ENCODE measurements at places on chromosomes 3 and 15.

DNA sequence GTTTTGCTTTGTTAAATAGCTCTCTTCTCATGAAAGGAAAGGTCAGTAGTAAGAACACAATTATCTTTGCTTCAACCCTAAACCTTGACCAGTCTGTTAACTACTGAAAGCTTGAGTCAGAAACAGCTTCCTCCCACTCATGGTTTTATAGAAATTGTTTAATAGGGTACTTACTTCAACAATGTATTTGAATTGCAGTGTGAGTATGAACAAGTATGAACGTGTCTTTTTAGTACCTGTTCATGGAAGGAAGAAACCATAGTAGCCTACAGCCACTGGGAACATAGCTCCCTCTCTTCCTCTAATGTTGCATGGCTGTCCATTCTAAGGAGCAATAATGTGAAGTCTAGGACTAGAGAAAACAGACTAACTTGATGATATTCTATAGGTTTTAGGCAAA is 311.0 kb downstream of the MCTP2 start:
- DNase-seq, result no peak

GRCh38 chr15:51846463-51847230 is 17.2 kb downstream of the TMOD3 start:
- DNase-seq, result no peak

DNA sequence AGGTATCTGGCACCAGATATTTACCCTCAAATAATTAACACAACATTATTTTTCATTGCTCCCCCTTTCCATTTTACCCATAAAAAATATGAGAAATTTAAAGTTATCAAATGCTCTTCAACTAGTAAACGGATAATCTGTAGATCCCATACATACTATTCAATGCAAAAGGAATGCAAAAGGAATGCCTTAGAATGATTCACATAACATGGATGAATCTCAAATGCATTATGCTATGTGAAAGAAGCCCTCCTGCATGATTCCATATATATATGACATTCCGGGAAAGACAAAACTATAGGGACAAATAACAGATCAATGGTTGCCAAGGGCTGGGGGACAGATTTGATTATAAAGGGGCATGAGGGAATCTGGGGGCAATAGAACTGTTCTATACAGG is 195.7 kb downstream of the STT3B start:
- DNase-seq, result no peak

DNA sequence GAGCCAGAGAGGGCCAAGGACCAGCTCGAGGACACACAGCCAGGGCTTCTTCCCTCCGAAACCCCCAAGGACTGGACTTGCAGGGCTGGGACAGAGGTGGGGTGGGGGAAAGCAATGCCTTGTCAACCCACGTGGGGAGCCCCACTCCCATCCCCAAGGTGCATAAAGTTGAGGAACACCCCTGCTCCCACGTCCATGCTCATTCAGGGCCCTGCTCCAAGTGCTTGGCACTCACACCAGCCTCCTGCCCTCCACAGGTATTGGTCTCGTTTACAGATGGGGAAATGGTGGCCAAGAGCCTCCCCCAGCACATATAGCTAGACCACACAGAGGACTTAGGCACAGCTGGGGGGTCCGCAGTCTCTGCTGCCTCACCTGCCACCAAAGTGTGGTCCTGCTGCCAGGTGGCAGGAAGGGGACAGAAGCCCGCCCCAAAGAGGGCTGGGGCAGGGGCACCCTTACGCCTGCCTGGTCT is 50.5 kb upstream of the CSPG4 start:
- DNase-seq, result no peak

- DNase-seq, result no peak
Observed at GRCh38 chr3:146088840-146089239, 72.1 kb downstream of the PLOD2 start.

GRCh38 chr15:45548753-45549520 is 26.4 kb upstream of the SLC30A4 start:
- DNase-seq, result no peak

DNA sequence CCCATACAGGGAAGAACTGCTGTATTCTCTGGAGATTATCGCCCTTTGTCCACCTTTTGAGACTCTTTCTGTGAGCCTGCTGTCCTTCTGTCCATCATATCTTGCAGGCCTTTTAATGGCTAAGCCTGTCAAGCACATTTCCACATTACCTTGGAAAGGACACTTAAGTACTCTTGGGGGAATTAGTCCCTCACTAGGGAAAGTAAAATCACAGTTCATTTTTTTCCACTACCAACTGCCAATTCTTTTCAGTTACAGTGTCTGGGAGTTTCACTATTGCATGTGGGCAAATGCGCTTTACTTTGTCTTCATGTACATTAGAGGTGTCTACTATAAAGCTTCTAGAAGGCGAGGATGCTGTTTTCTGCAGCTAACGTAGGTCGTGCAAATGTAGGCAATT is 242.1 kb downstream of the NSUN3 start:
- no peak for DNase-seq

DNA sequence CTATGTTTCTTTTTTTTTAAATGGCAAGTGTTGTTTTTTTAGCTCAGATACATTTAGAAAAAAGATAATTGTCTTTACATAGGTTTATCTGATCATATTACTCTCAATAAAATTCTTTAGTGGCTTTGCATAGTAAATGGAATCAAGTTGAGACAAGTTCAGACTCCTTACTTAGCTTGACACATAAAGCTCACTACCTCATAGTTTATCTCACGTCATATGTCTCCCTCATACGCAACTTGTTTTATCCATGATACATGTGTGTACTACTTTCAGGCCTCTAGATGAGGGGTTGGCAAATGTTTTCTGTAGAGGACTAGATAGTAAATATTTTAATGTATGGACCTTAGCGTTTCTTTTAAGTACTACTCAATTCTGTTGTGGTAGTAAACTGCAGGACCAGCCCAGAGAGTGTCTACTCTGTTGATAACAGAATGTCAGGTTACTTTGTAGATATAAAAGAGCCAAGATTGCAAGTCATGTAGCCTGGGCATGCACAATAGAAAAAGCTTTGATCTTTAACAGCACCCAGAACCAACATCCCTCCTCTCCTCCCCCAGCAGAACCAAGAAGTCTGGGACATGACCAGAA is 28.2 kb upstream of the MGA start:
- no peak for DNase-seq

GRCh38 chr3:178202194-178202593 is 334.0 kb upstream of the KCNMB2 start:
- DNase-seq, result no peak

DNA sequence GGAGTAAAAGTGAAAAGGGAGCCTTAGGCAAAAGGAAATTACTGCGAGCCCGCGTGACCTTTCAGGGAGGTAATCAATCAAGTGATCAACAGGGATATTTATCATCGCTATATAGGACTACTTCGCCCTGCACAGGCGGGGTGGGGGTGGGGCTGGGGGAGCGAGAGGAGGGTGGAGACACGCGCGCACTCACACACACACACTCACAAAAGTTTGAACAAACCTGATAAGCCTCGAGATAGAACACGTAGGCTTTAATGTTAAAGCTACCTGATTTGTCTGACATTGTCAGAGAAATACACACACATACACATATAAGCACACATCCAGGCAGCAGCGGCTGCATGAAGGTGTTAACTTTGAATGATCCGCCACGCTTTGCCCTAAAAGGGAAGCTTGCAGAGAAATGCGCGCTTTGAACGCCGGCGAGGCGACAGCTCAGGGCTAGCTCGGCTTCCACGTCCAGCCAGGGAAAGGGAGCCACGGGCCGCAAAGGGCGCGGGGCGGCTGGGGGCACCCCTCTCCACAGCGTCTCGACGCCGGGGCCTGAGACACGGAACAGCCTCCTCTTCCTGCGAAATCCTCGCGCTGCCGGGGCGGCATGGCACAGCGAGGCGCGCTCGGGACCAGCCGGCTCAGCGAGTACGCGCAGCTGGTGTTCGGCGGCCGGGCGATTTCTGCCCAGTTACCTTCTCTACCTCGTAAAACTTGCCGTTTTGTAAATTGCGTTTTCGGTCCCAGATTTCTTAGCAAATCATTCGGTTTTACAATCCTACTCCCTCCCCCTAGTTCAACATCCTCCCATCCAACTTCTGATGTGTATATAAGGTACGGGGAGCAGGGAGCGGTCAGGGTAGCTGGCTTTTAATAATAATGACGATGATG is 4.8 kb upstream of the MECOM start:
- DNase-seq, result no peak
